Left ventricle myocardium inferior (tissue), 1 donor: ENCODE measurements at places on chromosomes 11 and 22.

DNA sequence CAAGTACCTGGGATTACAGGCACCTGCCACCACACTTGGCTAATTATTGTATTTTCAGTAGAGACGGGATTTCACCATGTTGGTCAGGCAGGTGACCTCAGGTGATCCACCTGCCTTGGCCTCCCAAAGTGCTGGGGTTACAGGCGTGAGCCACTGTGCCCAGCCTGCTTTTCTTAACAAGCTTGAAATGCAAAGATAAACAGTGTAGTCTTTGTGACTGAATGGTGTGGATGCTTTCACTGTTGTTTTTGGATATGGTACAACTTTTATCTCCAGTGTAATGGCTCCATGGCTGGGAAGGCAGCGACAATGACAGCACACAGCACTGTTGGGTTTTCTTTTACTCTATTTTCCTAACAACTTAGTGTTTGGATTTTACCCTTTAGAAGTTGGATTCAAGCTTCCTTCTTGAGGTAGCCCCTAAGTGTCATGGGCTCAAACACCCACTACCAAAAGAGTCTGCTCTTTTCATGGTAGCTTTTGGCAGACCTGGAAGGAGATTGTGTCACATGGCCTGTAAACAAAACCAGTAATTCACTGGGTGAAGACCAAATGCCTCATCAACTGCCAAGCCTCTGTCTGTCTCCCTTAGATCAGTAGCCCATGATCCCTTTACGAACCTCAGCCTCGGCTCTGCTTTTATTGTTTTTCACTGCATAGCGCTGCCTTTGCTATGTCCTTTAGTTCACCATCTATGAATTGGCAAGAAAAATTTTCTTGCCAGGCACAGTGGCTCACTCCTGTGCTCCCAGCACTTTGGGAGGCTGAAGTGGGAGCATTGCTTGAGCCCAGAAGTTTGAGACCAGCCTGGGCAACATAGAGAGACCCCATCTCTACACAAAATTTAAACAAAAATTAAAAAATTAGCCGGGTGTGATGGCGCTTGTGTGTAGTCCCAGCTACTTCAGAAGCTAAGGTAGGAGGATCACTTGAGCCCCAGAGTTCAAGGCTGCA is 6.4 kb downstream of the VPS51 start:
- no peak for DNase-seq

GRCh38 chr22:30392661-30393321 is 4.0 kb upstream of the SEC14L2 start:
- DNase-seq: no peak

- no peak for DNase-seq
Measured at GRCh38 chr11:132718711-132719671, 813.3 kb downstream of the OPCML start.

DNA sequence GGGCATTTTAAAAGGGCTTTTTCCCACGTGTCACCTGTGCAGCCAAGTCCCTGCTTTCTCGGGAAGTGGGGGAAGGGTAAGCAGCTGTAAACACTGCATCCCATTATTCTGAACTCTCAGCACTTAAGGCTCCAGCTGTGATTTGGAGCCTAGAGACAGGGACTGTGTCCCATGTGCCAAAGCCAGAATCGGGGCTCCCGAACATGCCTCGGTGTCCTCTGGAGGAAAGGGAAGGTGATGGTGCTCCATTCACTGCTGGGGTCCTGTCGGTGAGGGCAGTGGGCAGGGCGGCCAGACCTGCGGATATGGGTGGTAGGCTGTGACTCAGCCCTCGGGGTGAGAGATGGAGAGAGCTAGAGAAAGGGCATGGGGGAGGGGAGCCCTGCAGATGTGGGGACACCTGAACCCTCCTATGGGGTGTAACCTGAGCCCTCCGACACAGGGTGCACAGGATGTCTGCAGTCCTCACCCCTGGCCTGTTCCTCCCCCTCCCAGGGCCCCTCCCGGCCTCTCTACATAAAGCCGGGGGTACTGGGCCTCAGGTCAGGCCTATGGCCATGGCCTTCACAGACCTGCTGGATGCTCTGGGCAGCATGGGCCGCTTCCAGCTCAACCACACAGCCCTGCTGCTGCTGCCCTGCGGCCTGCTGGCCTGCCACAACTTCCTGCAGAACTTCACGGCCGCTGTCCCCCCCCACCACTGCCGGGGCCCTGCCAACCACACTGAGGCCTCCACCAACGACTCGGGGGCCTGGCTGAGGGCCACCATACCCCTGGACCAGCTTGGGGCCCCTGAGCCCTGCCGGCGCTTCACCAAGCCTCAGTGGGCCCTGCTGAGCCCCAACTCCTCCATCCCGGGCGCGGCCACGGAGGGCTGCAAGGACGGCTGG is 31.8 kb downstream of the CAPN1 start:
- DNase-seq: no peak

DNA sequence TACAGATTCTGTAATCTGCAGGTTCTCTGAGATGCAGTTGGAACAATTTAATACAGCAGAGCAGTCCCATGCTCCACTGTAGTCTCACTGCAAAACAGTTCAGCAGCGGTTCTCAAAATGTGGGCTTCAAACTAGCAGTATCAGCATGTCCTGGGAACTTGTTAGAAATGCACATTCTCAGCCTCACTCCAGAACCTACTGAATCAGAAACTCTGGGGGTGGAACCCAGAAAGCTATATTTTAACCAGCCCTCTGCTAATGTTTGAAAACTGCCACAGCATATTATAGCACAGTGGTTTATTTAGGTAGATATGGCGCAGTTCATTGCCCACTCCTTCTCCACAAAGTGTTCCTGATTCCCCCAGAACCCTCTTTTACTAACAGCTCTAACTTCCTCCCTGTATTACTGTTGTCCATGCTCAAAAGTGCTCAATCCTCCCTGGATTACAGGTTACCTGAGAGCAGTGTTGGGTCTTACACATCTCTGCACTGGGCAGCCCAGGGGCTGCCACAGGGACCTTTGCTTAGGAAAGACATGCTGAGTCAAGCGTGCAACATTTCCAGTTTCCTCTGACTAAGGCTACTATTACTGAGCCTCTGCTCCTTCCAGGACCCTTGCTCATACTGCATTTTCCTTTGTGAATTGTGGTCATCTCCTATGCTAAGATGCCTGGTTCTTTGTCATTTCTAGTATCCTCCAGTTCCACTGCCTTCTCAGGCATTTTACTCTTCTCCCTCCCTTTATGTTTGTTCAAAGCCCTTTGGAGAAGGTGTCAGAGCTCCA is 7.7 kb upstream of the DGAT2 start:
- no peak for DNase-seq

DNA sequence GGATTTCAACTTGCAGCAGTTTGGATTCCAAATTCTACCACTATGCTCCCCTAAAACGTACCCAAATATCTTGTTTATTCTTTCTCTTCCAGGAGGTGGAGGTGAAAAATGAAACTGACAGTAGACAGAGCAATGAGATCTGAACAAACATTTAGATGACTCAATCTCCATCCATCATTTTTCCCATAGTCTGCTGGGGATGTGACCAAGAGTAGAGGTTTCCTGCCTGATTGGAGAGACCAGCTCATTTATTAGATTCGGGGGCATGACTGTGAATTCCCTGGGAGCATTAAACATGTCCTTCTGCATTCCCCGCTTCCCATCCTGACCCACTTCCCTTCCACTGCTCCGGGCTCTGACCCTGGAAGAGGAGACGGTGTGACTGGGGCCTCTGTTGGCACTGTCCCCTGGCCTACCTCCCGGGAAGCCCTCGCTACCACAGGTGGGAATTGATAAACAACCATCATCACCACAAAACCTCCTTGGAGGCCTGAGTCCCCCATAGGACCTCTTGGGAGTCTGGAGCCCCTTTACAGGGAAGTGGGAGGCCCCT is 20.3 kb downstream of the DKK3 start:
- no peak for DNase-seq

GRCh38 chr11:59216641-59217564 is 4.2 kb upstream of the MPEG1 start:
- DNase-seq: no peak

- no peak for DNase-seq
Measured at GRCh38 chr11:20544603-20545237, 54.7 kb upstream of the SLC6A5 start.
